NCI-H2081 treated with DMSO at 0.1 percent for 48 hours (cell line): ENCODE measurements at places on chromosomes 7 and 10.

DNA sequence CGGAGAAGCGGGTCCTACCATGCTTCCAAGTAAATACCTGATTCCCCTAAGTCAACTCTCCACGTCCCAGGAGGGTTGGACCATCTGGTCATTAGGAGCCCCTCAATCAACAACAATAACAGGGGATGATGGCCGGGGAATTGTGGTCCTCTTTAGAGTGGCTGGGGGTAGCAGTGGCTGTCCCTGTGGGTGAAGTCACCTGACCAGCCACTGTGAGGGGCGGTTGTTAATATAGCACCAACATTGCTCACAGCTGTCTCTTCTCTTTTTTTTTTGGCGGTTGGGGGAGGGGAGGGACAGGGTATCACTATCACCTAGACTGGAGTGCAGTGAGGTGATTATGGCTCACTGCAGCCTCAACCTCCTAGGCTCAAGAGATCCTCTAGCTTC lies 67.9 kb downstream of the SPDYE5 start:
- no peak for DNase-seq

- peak; percentile 65 for DNase-seq
Observed at GRCh38 chr7:158581440-158582088, 6.1 kb downstream of the PTPRN2 start.

GRCh38 chr10:60235001-60235400 lies 154.7 kb downstream of the ANK3 start:
- DNase-seq: no peak

DNA sequence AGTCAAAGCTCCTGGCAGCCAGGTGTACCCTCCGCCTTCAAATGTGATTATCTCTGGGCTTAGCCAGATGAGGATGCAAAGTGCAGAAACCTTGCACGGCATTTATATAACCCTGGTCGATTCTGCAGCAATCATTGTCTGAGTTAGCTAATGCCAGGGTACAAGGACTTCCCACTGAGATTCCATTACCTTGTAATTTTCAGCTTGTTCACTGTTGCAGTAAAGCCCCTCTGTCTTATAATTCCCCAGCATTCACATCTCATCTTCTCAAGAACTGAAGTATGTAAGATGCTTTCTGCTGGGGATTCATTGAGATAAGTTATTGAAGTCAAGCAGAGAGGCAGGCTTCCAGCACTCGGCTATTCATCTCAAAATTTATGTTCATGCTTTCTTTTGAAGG lies 1090.6 kb upstream of the AUTS2 start:
- no peak for DNase-seq
